Keratinocyte (primary cell): ENCODE measurements at places on chromosomes 3 and 15.

DNA sequence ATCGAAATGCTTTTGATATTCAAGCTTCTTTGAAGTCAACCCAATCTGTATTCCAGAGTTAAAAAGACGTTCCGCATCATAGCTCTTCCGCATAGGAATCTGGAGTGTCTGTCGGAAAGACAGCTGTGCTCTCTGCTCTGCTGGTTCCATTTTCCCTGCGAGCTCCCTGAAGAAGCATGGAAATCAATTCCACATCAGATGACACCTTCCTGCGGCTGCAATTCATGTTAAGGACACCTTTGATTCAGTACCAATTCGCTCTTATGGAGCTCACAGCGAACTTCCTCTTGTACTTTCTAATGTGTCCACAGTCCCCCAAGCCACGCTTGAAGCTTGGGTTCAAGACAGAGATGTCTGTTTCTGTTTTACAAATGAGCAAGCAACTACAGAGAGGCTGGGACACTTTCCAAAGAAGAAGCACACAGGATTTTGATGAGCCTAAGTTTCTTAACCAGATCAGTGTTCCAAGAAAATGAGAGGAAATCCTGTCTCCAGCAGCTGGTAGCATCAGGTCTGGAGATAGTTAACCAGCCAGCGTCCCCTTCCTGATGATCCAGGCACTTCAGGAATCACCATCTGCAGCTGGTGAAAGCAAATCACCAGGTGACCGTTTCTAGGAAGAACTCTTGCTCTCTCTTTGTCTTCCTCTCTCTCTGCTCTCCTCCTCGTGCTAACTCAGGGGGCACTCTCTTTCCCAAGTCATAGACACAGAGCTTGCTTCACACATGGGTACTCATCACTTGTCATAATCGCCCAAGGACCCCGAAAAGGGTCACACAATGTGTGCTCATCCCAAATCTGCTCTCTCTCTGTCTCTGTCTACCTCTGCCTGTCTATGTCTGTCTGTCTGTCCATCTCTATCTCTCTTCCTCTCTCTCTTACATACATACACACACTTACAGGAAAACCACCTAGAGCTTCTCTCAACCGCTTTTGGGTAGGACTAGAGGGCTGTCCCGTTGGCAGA lies 281.8 kb downstream of the FAM43A start:
- no peak for DNase-seq

GRCh38 chr3:66615643-66616301 lies 115.0 kb upstream of the LRIG1 start:
- no peak for DNase-seq

- DNase-seq, result no peak
Measured at GRCh38 chr3:98563661-98564281, 29.6 kb downstream of the CPOX start.

DNA sequence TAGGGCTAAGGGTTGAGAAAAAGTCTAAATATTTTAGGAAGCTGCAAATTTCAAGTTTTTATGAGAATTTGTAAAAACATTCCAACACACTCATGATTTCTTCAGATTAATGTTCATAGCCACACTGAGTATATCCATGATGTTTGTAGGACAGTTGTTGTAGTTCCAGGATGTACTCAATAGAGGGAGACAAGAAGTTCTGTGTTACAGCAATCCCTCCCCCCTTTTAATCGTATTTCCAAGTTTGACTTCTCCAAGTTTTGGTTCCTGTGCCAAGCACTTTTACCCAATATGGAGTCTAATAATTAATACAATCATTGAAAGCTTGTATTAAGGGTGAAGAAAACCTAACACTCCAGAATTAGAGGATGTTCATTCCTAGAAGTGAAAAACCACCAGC lies 143.4 kb downstream of the FEZF2 start:
- DNase-seq, result no peak

DNA sequence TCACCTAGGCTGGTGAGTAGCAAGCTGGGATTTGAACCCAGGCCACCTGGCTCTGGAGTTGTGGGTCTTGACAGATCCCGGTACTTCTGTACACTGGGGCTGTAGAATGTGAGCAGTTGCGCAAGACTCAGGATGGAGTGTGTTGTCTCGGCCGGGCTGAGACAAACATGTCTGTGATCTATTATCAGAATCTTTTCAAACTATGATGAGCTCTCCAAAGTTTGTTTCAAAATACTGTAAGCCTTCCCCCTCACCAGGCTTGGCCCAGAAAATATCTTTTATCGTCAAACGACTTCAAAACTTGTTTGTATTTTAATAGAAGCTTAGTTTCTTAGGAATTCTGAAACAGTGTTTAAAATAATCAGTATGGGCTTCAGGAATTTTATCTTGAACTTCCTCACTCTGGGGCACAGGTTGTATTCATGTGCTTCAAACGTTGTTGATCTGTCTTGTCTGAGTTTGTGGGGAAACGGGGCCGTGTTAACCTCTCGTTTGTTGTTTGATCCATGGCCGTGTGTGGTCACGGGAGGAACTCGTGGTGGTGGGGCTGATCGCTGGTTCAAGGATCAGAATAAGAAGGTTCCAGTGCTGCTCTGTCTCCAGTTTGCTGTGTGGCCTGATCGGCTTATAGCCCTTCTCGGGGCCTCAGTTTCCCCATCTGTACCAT lies 40.3 kb upstream of the TFRC start:
- DNase-seq, result no peak

GRCh38 chr3:77648214-77648613 lies 608.3 kb downstream of the ROBO2 start:
- DNase-seq, result no peak

DNA sequence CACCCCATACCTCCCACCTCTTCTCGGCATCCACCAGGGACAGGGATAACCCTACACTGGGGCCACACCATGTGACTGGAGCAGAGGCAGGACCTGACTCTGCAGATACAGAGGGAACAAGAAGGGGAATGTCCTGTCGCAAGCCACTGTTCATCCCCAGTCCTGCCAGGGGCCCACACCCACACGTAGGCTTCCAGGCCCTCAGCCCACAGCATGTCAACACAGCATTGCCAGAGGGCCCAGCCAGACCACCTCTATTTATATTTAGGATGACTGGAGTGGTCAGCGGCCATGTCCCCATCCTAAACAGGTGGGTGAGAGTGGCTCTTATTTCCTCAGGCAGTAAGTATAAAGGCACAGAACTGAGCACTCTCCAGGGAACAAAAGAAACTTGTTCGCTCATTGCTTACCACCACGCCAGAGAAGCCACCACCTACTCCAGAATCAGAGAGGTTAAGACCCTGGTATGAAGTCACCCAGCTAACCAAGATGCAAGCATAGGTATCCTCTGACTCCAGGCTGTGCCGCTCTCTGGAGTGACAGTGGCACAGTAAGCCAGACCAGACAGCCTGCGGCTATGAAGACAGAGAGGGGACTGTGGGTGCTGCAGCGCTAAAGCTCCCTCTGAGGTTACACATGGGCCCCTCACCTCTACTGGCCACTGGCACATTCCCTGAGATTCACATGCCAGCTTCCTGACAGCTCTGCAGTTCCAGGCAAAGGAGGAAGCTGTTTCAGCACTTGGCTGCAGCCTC lies 67.9 kb downstream of the LRIG1 start:
- no peak for DNase-seq

DNA sequence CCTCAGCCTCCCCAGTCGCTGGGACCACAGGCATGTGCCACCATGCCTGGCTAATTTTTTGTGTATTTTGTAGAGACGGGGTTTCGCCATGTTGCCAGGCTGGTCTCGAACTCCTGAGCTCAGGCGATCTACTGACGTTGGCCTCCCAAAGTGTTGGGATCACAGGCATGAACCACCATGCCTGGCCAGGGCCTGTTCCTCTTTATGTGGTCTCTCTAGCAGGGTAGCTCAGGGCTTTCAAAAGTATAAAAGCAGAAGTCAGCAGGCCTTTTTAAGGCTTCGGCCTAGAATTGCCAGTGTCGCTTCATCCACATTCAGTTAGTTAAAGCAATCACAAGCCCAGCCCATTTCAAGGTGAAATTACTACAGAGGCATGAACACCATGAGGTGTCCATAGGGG lies 7.6 kb downstream of the VHL start:
- DNase-seq, result no peak

DNA sequence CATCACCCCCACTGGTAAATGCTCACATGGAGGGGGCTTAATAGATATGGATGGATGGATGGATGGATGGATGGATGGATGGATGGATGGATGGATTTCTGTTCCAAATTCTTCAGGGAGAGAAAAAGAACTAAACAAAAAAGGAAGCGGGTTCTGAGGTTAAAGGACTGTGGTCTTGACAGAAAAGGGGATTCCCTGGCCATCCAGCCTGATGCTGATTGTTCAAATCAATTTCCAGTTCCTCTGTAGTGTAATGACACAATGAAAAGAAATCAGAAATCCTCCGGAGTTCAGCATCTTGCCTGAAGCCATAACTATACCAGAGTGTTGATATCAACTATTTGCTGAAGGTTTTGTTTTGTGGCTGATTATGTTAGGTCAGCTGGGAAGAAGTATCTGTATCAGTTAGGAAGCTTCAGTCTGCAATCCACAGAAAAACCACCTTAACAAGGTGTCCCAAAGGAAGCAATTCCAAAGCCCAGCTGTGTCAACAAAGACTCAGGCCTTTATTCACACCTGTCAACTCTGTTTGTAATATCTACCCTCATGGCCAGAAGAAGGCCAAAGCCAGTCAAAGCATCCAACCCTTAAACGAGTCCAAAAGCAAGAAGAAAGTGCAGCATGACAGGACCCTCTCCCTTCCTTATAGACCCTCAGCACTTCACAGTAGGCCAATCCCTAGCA lies 24.5 kb upstream of the RASA2 start:
- DNase-seq, result no peak

DNA sequence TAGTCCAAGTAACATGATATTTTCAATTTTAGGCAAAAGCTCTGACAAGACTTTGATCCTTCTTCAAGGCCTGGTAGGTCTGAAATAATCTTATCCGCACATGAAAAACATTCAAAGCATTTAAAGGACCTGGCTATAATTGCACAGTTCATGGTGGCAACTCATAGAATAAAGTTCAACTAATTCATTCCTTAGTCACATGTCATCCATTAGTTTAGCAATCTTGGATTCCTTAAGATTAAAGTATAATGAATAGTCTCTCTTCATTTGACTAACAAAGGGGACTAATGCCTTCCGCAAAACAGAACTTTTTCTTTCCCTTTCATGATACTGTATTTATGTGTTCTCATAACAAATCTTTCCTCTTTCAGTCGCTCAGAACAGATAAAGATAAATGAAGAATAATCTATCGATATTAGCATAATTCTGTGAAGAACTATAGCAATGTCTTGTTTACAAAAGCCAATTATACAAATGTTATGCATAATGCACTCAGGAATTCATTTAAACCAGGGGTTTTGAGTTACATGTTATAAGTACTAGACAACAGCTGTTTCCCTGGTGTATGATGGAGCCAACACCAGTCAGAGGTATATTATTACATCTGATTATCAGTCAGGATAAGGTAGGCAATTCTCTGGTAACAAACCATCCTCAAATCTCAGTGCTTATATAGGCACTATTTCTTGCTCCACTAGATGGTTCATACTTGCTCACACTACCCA lies 172.5 kb downstream of the POTEB3 start:
- DNase-seq, result no peak

DNA sequence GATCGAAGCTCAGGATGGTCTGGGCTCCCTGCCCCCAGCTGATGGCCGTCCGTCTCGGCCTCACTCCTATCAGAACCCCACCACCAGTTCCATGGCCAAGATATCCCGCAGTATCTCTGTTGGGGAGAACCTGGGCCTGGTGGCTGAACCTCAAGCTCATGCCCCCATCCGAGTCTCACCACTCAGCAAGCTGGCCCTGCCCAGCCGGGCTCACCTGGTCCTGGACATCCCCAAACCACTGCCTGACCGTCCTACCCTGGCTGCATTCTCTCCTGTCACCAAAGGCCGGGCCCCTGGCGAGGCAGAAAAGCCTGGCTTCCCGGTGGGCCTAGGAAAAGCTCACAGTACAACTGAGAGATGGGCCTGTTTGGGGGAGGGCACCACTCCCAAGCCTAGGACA lies 4.4 kb upstream of the JMJD7 start:
- DNase-seq, result no peak

DNA sequence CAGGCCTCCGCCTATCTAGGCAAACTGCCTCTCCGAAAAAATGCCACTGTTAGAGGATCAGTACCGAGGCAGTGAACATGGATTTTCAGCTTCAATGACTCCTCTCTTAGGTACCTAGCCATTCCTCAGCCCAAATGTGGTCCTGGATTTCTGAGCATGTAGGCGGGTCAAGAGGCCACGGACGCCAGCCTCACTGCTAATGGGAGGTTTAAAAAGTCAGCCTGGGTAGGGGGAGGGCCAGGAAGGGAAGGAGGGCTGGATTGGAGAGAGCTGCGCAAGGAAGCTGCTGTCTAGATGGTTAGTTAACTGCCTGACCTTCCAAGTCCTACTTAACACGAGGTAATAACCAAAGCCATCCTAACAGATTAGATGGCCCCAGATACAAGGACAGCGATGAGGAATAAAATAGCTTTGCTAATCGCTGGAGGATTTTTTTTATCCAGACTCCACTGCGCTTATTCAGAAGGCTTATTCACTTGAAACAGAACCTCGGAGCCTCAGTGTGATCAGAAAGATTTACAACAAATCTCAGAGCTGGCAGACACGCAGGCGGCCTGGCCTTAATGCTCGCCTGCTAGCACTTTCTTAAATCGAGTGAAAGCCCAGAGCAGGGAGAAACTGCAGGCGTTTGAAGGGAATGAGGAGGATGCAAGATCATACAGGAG lies 34.3 kb downstream of the TLE3 start:
- no peak for DNase-seq

DNA sequence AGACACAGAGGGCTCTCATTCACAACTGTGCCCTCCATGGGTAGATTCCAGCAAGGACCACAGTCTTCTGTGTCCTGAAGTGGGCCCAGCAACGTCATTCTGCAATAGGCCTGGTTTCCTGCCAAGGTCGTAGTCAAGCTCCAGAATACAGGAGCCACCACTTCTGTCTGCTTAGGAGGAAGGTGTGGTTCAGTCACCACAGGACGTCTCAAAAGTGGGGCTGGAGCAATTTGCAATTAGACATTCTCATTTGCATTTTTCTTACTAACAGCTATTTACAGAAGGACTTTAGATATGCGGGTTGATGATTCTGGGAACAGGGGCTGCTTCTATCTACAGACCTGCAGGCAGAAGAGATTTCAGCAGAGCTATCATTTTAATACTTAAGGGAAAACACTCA lies 58.7 kb upstream of the MYRIP start:
- DNase-seq, result no peak

GRCh38 chr3:87313641-87314040 lies 37.3 kb upstream of the POU1F1 start:
- DNase-seq, result no peak

DNA sequence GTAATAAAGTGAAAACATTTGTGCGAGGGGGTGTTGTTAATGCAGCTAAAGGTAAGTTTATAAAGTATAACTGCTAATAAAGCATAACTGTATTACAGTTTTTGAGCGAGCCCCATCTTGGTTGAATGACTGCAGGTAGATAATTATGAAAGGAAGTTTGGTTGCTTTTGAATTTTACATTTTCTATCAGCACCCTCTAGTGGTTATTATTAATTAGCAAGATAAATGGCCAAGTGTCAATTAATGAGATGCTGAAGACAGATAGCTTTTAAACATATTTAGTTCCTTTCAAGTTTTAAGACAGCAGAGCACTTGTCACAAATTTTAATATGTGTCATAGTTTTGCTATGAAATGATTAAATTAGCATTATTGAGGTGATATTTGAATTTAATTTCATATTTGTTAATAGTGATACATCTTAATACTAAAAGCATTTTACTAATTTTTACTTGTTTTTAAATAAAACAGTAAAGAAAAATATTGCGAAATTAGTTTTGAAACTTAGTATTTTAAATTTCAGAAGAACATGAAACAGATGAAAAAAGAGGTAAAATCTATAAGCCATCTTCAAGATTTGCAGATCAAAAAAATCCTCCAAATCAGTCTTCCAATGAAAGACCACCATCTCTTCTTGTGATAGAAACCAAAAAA lies 15.1 kb downstream of the U2SURP start:
- no peak for DNase-seq
